Cortex of kidney (tissue), 1 donor: ENCODE measurements at places on chromosomes 7 and 10.

DNA sequence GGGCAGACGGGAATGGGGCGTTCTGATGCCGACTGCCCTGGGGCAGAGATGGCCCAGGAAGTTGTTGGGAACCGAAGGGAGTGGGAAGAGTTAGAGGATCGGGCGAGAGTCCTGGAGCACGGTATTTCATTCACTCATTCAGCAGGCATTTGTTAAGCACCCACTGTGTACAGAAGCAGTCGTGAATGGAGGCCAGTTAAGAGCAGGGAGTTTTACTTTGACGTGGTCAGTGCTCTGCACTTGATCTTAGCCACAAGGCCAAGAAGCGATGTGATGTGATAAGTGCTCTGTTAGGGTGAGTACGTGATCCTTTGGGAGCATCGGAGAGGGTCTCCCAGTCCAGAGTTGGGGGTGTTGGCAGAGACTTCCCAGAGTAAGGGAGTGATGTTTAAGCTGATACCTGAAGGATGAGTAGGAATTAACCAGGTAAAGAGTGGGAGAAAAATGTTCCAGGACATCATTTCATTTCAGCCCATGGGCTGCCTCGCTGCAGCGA is 890 bp downstream of the ZFYVE27 start:
- DNase-seq: no peak

- no peak for DNase-seq
Measured at GRCh38 chr7:22114440-22114981, 168.8 kb upstream of the CDCA7L start.

- DNase-seq: no peak
Measured at GRCh38 chr10:79942261-79943185, 6.4 kb downstream of the SFTPD start.

DNA sequence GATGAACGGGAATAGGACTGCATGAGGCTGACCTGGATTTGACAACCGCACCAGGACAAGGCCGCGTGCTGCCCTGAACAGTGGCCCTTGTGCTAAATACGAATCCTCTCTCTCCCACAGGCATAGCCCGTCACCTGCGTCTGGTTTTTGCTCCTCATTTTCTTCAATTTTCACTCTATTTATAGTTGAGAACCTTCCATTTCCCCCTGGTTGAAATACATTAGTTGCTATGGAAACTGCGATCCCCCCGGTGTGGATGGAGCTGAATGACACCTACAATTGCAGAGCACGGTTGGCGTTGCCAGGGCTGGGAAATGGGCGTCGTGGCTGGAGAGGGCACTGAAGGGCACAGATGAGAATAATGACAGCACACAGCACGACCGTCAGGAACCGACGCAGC is 158.6 kb upstream of the PITRM1 start:
- DNase-seq: no peak

DNA sequence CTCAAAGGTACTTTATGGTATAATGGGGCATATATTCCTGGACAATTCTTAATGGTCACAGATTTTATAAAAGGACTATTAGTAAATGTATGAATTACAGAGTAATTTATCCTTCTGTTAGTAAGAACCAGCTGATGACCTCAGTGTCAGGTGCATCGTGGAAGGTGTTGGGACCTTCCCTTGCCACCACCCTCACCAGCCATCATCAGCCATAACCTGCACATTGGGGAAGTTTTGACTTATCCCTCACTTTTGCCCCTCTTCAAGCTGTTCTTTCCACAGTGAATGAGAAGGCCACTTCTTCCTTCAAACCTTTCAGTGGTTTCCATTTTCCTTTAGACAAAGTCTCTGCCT is 52.2 kb downstream of the FIGNL1 start:
- DNase-seq: no peak

DNA sequence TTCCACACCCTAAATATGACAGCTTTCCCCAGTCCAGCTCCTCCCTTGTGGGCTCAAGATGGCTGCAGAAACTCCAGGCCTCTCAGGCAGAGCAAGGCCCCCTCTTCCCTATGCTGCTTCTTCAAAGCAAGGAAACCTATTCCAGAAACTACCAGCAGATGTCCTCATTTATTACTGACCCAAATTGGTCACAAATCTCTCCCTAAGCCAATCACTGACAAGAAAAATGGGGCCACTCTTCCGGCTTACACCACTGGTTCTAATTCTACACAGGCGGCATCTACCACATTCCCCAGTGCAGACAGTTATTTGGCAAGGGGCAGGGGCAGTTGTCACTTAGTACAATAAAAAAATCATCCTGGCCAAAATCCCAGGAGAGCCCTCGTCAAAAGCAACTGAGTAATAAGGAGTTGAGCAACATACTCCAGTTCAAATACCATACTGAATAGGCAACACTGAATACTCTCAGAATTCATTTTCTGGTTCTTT is 150.4 kb downstream of the SFMBT2 start:
- DNase-seq: no peak

DNA sequence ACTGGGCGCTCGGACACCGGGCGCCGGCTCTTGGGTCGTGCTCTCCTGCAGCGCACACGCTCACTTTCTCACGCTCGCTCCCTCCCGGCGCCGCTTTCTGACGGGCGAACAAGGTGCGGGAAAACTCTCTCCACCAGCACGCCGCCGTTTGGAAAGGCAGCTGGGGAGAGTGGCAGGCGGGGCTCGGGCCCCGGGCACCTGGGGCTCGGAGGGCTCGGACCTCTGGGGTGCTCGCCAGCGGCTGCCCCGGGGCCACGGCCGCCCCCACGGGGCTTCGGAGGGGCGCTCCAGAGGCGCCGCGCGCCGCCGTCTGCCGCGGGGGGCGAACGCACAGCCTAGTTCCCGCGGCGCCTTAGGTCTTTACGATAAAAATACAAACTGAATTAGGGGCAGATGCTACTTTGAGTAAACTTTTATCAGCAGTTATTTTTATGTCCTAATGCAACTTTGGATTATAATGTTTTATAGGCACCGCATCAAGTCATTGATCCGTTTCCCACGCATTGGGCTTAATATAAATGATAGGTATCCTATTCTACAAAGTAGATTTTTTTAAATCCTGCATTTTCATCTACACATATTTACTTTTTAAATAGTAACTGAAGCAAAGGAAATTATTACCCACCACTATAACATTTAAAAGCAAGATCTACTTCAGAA is 535 bp upstream of the EPC1 start:
- no peak for DNase-seq

GRCh38 chr7:69654381-69654780 is 56.1 kb downstream of the AUTS2 start:
- DNase-seq: no peak

DNA sequence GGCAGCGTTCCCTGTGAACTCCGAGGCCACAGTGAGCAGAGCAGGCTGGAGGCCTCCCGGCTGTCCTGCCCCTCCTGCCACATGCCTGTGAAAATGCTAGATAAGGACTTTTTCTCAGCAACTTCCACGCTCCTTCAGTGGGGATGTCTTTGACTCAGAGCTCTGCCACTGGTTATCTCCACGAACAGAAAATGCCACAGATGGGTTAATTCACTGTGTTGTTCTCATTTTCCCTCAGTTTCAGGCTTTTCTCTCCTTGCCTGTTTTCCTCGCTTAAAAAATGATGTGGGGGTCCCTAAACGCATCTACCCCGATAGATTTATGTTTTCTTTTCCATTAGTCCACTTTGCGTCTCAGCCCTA is 51.3 kb downstream of the IKZF1 start:
- DNase-seq: no peak

- DNase-seq: no peak
Measured at GRCh38 chr7:76011442-76011861, 17.1 kb upstream of the TMEM120A start.

- no peak for DNase-seq
Measured at GRCh38 chr7:135905355-135905754, 71.8 kb downstream of the MTPN start.

- DNase-seq: no peak
Measured at GRCh38 chr10:10094691-10095090, 923.0 kb upstream of the CELF2 start.

DNA sequence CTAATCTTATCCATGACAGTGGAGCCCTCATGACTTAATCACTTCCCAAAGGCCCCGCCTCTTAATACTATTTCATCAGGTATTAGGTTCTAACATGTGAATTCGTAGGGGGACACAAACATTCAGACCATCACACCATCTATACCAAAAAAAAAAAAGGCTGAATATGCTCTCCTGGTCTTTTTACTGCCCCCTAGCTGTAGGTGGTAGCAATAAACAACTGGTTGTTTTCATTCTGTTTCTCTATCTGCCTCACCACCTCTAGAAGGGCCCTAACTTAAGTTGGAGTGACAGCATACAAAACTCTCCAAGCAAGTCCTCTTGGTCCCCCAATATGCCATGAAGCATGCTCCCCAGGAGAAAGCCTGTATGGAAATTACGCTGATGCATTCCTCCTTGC is 94.1 kb downstream of the GRM8 start:
- no peak for DNase-seq

DNA sequence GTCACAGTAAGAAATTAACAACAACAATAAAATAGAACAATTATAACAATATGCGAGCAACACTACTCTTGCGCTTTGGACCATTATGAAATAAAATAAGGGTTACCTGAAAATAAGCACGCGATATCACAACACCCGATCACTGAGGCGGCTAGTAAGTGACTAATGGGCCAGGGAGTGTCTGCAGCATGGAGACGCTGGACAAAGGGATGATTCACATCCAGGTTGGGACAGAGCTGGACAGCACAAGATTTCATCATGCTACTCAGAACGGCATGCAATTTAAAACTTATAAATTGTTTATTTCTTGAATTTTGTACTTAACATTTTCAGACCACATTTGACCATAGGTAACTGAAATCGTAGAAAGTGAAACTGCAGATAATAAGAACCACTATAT is 15.6 kb downstream of the HIBADH start:
- DNase-seq: no peak

- DNase-seq: no peak
Measured at GRCh38 chr7:54764861-54765260, 5.8 kb upstream of the SEC61G start.

DNA sequence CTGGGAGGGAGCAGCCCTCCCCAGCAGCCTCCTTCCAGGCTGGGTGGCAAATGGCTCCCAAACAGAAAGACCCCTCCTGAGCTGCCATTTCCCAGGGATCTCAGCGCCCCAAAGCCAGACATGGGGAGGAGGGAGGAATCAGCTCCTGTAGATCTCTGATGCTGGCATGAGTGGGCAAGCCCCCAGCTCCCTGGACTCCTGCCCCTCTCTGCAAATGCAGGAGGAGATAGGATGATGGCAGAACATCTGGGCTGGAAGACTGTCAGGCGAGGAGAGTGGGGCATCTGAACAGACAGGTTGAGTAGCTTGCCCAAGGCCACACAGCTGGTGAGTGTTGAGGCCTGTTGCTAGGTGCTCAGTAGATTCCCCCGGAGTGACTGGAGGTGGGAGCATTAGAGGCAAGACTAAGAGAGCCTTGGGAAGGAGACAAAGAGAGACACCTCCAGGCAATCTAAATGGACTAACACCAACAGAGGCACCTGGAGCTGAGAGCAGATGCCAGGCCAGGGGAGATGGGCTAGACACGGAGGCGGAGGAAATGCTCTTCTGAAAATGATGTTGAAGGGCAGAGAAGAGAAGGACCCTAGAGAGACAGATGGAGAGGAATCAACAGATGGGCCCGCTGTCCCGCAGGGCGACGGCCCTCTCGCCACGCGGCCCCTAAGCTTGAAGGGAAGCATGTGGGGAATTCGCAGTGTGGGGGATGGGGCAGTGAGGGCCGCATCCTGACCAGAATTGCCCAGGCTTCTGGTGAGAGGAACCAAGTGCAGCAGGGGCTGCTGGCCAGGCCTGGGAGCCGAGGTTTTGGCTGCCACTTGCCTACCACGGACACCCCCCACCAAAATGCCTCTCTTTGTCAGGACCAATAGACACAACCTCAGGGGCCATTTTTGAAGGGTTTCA is 84.8 kb upstream of the LRRC4 start:
- no peak for DNase-seq

DNA sequence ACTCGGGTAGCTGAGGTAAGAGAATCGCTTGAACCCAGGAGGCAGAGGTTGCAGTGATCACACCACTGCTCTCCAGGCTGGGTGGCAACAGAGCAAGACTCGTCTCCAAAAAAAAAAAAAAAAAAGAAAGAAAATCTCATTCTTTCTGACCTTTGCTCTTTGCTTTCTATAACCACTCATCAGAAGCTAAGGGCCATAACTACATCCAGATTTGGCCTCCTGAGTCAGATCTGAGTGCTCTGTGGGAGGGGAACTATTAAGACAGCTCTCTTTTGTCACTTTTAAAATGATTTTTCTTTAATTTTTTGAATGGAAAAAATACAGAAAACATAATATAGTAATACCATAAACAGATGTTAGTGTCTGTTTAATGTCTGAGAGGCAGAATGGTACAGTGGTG is 210.1 kb downstream of the KIAA1217 start:
- DNase-seq: no peak

- no peak for DNase-seq
Measured at GRCh38 chr10:103645141-103646054, 151.9 kb downstream of the NEURL1 start.

- no peak for DNase-seq
Measured at GRCh38 chr7:54888067-54888733, 129.2 kb upstream of the SEC61G start.

DNA sequence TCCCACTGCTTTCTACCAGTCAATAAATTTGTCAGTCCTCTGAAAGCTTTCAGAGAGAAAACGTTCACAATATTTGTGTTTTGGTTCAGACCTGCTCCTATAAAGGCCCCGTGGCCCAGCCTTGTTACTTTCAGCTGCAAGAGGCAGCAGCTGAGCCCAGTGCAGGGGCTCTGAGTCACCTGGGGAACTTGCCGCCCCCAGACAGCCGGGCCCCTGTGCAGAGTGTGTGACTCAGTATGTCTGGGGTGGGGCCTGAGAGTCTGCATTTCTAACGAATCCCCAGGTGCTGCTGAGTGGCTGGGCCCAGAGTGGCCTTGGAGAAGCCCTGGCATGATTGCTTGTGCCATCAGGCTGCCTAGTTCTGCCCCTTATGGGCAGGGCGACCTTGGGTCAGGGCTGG is 303.5 kb downstream of the PAXIP1 start:
- no peak for DNase-seq

DNA sequence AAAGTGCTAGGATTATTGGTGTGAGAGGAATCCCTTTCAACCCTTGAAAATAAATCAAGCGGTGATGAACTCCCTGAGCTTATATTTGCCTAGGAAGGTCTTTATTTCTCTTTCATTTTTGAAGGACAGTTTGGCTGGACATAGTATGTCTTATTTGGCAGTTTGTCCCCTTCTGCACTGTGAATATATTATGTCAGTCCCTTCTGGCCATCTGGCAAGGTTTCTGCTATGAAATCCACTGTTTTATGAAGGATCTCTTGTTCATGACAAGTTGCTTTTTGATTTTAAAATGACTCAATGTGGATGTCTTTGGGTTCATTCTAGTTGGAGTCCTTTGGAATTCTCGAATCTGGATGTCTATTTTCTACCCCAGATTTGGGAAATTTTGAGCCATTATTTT is 21.7 kb upstream of the MCM10 start:
- no peak for DNase-seq
